ENCODE measurements at places on chromosomes 11 and 22.

DNA sequence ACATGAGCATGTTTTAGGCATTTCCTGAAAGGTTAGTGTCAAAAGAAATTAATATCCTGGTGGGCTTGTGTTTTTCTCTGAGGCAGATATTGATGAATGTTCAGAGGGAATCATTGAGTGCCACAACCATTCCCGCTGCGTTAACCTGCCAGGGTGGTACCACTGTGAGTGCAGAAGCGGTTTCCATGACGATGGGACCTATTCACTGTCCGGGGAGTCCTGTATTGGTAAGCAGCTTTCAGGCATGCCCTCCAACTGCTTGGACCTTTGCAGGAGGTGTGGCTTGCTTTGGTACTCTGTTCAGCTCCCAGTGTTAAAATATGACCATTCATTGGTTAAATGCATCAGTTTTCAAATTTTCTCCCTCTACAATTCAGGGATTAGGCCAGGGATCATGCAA lies 658.6 kb upstream of the ANO5 start:
- no peak for DNase-seq

- no peak for DNase-seq
Measured at GRCh38 chr11:77035580-77035979, 1.4 kb downstream of the B3GNT6 start.

GRCh38 chr22:44151676-44152075 lies 29.0 kb upstream of the PARVG start:
- no peak for DNase-seq

DNA sequence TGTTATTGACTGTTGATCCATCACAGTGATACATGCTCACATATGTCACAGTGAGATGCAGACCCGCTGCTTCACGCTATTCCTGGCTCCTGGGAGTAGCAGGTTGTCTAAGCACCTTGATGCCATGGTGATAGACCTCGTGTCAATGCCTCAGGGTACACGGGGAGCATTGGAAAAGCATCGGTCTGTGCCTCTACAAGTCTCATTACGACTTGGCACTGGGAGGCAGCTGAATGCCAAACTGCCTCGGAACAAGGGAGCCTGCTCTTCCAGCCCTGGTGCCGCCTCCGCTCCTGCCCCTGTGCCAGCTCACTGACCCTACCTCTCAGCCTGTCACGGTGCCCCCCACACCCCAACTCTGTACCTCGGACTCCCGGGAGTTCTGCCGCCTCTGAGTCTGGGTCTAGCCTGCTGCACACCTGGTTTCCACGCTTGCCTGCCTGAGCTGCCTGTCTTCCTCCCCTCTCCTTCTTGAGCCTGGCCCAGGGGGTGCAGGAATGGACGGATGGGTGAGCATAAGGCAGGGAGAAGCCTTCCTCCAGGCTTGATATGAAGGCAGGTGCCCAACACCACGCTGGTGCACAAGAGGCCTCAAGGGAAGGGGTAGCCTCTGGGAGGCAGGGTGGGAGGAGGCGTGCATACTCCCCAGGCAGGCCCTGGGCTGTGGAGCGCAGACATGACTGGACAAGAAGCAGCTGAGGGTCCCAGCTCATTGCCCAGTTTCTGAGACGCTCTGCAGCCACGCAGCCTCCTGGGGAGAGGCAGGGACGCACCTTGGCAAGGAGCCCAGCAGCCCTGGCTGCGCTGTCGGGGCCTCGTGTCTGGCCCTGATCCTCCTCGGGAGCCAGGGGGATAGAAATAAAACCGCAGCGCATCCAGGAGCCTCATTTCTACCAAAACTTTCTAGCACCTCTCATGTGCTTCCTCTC lies 1.8 kb upstream of the NFAM1 start:
- no peak for DNase-seq

- DNase-seq = no peak
Measured at GRCh38 chr11:119928047-119928446, 199.0 kb upstream of the NECTIN1 start.

- DNase-seq = no peak
Measured at GRCh38 chr11:36711104-36711825, 113.2 kb upstream of the RAG2 start.

GRCh38 chr11:1010551-1011319 lies 25.8 kb downstream of the MUC6 start:
- DNase-seq = no peak

DNA sequence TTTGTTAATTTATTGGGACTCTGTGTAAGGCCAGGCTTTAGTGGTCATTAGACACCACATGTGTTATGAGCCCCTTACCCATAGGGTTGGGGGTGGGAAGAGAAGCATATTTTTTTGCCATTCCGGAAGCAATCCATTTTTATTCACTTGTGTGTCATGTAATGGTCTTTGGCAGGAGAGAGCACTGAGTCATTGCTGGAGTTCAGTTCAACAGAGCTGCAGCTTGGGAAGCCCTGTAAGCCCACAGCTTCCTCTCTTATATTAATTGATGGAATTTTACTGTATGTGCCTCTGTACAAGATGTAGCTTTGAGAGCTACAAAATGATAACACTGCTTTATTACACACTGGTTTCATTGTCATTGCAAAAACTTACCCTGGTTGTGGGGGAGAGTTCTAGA lies 177.3 kb upstream of the SORL1-AS1 start:
- no peak for DNase-seq

DNA sequence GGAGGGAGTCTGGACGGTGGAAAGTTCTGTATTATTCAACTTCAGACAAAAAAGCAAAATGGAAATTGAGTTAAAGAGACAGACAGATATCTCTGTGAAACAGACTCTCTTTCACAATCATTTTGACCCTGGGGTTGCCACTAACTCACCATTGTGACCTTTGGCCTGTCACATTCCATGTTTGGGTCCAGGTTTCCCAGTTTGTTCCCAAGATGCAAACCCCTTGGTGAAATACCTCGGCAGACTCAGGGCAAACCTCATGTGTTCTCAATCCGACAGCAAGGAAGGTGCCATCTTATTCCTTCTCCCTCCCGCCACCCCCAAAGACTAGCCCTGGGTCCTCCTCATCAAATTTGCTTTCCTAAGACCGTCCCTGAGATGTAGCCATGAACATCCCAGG lies 41.8 kb downstream of the GALNT18 start:
- DNase-seq = no peak

DNA sequence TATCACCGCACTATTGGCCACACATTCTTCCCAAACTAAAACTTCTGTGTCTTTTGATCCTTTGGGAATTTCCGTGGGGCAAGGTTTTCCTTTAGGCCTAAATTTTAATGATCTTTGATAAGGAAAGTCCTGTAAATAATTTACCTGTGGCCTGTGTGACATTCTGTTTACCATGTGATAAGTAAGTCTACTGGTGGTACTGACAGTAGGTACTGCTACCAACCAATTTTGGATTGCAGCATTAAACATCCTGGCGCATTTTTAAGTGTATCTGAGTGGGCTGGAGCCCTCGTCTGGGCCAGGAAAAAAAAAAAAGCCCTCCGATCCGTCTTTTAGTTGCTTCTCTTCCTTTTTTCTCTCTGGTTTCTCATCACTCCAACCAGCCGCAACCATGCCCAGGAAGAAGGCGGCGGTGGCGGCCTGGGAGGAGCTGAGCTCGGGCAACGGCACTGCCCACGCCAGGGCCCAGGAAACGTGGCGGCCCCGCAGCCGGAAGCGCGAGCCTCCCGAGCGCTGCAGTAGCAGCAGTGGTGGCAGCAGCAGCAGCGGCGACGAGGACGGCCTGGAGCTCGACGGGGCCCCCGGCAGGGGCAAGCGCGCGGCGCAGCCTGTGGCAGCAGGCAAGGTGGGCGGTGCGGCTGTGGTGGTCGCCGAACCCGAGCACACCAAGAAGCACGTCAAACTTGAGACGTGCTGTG lies 33.6 kb downstream of the ASRGL1 start:
- DNase-seq = no peak

DNA sequence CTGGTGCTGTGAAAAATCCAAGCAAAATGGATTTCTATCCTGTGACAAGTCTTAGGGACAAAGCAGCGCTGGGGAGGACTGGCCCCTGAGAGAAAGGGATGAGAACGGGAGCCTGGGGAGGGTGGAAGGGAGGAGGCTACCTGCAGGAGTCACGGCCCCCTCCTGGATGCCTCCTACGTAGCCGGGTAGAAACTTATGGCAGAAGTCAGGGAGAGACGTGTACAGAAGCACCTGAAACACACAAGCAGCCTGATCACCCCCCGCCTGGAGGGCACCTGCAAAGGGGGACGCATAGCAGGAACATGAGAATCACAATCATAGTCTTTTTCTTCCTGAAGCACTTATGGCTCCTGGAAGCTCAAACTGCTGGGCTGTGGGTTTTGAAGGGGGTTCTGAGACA lies 6.1 kb downstream of the DHCR7 start:
- DNase-seq = no peak

DNA sequence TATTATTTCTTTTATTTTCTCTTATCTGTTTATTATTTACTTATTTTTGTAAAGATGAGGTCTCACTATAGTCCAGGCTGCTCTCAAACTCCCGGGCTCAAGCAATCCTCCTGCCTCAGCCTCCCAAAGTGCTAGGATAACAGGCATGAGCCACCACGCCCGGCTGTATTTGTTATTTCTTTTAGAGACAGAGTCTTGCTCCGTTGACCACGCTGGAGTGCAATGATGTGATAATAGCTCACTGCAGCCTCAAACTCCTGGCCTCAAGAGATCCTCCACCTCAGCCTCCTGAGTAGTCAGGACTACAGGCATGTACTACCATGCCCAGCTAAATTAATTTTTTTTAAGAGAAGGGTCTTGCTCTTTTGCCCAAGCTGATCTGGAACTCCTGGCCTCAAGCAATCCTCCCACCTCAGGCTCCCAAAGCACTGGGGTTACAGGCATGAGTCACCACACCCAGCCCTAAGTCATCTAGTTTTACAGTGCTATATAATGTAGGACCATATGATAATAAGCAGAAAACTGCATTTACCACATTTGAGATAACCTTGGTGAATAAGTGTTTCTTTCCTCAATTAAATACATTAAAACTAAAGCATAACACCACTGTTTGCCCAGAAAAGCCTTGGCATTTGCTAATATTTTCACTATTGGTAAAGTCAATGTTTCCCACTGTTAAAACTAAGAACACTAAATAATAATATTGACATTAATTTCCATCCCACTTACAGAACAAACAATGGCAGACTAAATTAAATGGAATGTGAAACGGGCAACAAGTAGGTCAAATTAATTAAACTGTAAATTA lies 127.5 kb downstream of the SIK3 start:
- DNase-seq = no peak

Data from stimulated activated CD8-positive, alpha-beta memory T cell treated with anti-CD3 and anti-CD28 coated beads, Interleukin-4, amount 100 ng/mL, for 1 hour (primary cell).